ENCODE measurements at places on chromosomes 16 and 17.

DNA sequence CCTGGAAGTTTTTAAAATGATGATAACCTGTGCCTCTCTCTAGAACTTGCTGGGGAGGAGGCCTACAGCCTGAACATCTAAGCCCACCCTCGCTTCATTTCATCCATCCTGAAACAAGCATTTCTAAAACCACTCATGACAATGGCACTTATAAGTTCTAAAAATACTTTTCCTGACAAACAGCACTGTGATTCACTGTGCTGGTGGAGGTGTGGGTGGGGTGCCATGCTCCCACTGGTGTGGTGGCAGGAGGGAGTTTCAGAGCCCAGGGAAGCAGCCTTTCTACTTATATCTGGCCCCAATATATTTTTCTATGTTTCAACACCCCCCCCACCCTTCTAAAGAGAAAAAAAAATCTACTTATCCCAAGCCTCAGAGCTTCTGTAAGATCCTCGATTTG, 52.6 kb downstream of the RAB11FIP4 start:
- DNase-seq = no peak

- no peak for DNase-seq
Measured at GRCh38 chr16:57920215-57920879, 50.6 kb downstream of the CNGB1 start.

DNA sequence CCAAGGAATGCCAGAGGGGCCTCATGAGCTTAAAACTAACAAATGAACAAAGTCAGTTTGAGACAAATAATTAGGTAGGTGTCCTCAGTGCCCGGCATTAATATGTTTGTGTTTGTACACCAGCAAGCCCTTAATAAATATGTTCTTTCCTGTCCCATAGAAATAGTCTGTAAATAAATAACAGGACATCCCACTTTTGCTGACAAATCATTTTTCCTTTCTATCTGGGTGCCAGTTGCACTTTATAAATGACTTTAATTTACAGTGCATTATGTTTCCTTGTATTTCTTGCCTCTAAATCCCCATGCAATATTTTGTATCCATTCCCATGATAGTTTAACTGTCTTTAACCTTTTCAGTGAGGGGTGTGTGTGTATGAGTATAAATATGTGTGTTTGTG, 170.3 kb downstream of the CBLN1 start:
- no peak for DNase-seq

DNA sequence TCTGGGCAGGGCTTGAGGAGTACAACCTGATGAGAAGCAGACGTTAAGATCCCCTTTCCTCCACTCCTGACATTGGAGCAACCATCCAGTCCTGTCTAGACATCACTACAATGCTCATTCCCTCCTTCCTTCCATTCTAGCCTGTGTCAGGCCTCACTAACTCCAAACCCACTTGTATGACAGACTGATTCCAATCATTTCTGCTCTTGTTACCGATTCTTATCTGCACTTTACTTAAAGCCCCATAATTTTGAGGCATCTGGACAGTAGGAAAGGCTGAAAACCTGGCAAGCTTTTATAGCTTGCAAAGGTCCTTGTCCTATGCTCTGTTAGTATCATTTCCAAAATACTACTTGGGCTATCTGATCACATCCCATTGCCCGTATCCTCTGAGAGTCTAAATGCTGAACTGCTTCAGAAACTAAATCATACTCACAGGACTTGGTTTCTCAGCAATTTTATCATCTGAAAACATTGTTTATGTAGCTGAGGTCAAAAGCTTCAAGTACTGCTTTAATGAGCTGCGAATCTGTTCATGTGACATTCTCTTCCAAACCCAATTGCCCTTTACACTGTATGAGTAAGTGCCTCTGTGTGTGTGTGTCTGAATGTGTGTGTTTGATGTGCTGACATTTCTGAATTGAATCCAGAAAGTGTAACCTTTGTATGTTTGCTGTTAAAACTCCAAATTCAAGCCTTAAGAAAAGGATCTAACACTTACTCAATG, 57.2 kb upstream of the CACNG3 start:
- no peak for DNase-seq

DNA sequence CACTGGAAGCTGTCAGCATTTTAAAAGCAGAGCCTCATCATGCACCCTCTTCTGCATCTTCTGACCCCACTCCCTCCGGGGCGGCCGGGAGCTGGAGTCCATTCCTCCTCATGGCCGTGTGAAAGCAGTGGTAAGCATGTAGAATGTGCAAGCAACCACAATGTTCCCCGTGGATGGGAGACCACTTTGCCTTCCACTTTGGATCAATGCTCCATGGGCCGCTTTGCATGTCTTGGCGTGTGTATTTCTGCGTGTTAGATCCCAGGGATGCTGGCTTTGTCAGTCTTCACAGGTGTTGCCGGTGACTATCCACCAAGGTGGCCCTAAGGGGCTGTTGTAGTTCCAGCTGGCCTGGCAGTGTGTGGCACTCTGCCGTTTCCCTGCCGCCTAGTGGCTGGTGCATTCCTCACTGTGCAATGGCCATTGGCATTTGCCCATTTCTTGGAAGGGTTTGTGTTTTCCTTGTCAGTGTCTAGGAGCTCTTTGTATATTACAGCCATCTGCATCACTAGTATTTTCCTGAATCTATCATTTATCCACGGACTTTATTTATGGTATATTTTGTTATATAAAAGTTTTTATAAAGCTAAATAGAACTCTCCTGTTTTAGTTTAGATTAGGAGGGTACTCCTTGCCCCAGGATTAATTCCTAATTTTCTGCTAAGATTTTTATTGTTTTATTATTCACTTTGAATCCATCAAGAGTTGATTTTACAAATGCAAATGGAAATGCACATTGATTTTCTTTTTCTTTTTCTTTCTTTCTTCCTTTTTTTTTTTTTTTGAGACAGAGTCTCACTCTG, 5.8 kb upstream of the ALDH3A1 start:
- no peak for DNase-seq

- DNase-seq = no peak
Measured at GRCh38 chr17:73291260-73291801, 20.5 kb downstream of the CDC42EP4 start.

GRCh38 chr16:67342616-67343015, 16.0 kb downstream of the LRRC36 start:
- no peak for DNase-seq

DNA sequence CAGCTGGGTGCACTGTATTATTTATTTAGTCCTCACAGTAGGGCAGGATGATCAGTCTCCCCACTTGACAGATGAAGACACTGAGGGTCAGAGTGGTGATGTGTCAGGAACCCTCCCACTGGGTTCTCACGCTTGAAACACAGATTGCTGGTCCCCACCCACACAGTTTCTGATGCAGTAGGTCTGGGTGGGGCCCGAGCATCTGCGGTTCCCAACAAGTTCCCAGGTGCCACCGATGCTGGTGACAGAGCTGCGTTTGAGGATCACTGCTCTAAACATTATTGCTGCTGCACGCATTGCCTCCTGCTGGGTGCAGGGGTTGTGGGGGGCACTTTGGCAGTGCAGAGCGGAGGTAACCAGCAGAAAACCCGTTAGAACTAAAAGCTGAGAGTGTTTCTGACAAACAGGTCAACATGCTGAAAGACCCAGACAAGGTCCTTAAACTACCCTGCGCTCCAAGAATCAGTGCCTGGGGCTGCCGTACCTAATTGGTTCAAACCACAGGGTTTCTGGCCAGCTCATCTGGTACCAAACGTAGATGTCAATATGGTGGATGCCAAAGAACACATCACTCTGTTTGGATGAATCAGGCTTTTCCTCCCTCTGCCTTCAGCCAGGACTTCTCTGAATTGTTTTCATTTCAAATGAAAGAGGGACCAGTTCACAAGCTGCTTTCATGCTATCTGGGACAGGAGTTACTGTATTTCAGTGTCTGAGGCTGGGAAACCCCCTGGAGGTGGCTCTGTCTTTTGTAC, 76.0 kb downstream of the ABCC1 start:
- DNase-seq = peak; percentile 81

GRCh38 chr17:73387746-73388577, 76.2 kb upstream of the CDC42EP4 start:
- no peak for DNase-seq

GRCh38 chr17:11467639-11468038, 130.6 kb upstream of the DNAH9 start:
- DNase-seq = no peak
